ENCODE measurements at places on chromosomes 4 and X. TPM values are rescaled to one million over a fixed set of nuclear protein-coding genes. Genes with fewer than 3 reads are reported as not detected.

Gene EMCN
- not detected for total RNA-seq

Gene AGTR2
- total RNA-seq, result not detected

GRCh38 chrX:30593440-30594200 lies 16.1 kb upstream of the TASL start:
- DNase-seq, result no peak

DNA sequence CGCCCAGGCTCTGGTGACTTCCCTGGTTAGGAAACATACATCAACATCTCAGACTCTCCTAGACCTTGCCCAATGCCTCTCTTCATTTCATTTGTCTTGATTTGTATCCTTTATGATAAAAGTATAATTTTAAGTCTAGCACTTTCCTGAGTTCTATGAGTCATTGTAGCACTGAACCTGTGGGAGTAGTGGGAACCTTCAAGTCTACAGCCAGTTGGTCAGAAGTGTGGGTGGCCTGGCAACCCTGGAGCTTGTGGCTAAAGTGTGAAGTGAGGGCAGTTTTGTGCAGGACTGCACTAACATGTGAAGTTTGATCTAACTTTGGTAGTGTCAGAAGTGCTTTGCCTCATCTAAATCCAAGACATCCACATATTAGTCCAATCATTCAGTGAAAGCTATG lies 259.3 kb upstream of the IGFBP7 start:
- no peak for DNase-seq

GRCh38 chr4:4247696-4248028 lies 361 bp downstream of the TMEM128 start:
- DNase-seq, result no peak

- peak; percentile 64 for DNase-seq
Measured at GRCh38 chr4:151725087-151725486, 35.7 kb downstream of the GATB start.

DNA sequence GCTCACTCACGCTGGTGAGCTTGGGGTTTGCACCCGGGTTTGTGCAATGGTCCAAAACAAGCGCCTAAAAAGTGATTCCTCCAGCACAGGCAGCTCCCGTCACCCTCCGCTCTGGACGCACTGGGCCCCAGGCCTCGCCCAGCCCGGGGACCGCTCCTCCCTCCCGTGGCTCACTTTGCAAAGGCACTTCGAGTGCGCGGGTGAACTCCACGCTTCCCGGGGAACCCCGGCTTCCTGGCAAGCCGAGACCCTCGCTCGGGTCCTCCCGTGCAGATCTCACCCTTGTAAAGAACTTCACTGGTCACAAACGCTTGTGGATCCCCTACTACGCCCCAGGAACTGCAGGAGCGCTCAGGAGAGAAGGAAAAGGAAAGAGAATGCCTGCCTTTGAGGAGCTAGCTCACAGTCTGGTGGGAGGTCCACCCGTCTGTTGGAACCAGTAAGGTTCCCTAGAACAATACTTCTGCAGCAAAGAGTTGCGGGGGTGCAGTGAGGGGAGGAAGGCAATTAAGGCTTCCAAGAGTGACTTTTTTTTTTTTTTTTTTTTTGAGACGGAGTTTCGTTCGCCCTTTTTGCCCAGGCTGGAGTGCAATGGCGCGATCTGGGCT lies at the start of gene CTPS2:
Gene CTPS2 (minus strand): TSS at position 122 of the 608 bp plus-strand sequence. CDS start 9,767 bp downstream, outside the sequence.
- DNase-seq, result peak; percentile 90

- no peak for DNase-seq
Measured at GRCh38 chr4:15990570-15991285, 27.8 kb upstream of the FGFBP2 start.

GRCh38 chrX:17610788-17611187 lies 126.5 kb upstream of the SCML1 start:
- DNase-seq, result no peak

Gene SSX3
- not detected for total RNA-seq

- no peak for DNase-seq
Measured at GRCh38 chrX:119984652-119985051, 41.1 kb upstream of the NKAP start.

Gene FAM9C
- total RNA-seq, result not detected

DNA sequence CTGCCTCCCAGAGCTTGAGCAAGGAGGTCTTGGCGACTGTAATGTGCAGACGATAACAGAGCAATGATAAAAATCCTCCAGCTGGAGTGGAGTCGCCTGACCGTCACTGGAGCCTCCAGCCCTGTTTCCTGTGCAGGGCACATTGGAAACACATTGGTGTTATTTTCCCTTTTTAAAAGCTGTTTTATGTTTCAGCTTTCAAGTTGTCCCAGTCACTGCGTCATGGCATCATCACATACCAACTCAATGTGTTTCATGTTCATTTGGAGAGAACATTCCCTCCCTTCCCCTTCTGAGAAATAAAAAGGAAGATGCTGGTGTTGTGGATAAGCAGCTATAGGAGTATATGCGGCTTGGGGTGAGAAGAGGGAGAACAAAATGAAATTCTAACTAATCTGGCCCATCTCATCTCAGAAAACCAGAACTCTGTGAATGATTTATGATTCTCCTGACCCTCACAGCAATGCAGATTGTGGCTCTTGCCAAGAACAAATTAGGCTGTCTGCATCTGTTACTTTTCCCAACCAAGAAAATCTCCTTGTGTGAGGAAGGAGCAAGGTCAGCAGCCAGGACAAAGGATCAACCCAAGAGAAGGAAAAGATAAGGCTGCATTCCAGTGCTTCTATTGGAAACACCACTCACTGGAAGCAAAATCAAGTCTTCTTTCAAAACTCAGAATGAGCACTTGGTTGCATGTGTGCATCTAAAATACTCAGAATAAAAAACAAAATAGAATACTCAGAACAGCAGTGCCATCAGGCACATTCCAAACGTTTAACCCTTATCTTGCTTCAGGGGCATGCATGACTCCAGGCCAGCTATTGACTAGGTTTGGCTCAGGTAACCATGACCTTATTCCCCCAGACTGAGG lies 134.4 kb downstream of the RASL11B start:
- DNase-seq, result no peak

Gene KLHL5
- 24.6 TPM for total RNA-seq

Gene MAGED4
- total RNA-seq, result 84.0 TPM

GRCh38 chrX:44785652-44786051 lies 58.2 kb upstream of the DUSP21 start:
- no peak for DNase-seq

Gene HHIP
- 1.8 TPM for total RNA-seq

DNA sequence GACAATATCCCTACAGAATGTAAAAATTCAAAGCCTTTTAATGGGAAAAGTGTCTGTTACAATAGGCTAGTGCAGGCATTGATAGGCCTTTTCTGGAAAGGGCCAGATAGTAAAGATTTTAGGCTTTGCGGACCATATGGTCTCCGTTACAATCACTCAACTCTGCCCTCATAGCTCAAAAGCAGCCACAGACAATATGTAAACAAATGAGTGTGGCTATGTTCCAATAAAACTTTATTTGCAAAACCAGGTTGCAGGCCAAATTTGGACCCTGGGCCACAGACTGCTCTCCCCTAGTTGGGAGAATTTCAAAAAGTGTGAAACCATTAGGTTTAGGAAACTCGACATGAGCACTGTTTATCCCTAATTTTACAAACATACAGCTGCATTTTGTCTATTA lies 112.2 kb downstream of the VCX3B start:
- no peak for DNase-seq

DNA sequence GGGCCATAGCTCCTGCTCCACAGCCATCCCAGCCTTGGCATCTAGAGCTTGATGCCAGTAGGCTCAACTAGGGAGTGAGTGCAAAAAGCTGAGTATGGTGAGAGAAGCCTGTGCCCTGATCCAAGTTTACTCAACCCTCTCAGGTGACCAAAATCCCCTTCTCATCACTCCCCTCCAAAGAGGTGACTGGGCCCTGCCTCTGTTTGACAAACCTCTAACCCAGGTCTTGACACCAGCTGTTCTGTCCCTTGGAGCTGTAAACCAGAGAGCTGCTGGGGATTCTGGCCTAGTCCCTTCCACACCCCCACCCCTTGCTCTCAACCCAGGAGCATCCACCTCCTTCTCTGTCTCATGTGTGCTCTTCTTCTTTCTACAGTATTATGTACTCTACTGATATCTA lies 73.5 kb downstream of the MSN start:
- no peak for DNase-seq

- no peak for DNase-seq
Measured at GRCh38 chr4:65167719-65168118, 502.6 kb downstream of the EPHA5 start.

Gene HPSE
- 1.8 TPM for total RNA-seq

GRCh38 chrX:84188320-84188834 lies 378 bp upstream of the RPS6KA6 start:
- DNase-seq, result no peak

Gene SPACA5
- total RNA-seq, result not detected

DNA sequence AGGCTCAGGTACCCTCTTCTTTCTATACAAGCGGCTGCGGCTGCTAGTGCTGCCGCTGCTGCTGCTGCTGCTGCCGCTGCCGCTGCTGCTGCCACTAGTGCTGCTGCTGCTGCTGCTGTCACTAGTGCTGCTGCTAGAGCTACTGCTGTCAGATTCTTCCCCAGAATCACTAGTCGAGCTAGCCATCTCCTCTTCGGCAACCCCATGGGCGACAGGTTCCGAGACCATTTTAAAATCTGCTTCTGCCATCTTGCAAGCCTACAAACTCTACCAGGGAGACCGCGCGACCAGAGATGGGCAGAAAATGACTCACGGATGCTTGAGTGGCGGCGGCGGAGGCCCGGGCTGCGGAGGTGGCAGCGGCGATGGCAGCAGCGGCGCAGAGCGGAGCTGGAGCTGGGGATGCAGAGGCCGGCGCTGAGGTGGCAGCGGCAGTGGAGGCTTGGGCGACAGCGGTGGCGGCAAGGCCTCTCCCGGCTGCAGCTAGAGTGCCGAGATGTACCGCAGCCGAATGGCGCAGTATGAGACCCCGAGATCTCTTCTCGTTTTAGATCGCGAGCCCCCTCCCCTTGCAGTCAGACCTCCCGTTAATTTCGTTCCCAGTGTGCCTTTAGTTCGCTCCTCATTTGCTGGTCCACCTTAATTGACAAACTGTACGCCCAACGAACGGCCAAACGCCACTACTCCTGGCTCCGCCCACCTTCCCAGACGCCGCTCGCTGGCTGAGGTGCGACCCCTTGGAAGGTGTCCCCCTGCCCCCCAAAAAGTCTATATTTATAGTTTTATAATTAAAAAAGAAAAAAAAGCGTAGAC lies at the start of gene NAP1L3:
Gene NAP1L3 (minus strand): TSS at position 523 of the 813 bp plus-strand sequence. CDS start 274 bp downstream, at position 249.
- peak; percentile 95 for DNase-seq

Gene KLF8
- 164 TPM for total RNA-seq

- DNase-seq, result no peak
Measured at GRCh38 chrX:104195013-104195412, 28.8 kb downstream of the FAM199X start.

DNA sequence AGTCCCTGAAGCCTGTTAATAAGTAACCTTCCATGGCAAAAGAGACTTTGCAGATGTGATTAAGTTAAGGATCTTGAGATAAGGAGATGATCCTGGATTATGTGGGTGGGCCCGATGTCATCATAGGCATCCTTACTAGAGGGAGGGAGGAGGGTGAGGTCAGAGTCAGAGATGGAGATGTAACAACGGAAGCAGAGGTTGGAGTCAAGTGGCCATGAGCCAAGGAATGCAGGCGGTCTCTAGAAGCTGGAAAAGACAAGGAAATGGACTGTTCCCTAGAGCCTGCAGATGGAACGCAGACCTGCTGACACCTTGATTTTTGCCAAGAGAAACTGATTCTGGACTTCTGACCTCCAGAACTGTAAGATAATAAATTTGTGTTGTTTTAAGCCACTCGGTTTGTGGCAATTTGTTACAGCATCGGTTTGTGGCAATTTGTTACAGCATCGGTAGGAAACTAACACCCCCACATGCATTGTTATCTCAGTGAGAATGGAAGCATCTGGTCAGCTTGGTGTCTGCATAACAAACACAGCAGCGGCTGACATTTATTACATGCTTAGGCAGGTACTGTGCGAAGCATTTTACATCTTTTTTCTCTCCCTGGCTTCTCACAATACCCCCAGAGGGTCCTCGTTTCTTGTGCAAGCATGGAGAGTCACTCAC lies 55.6 kb downstream of the CLDN34 start:
- no peak for DNase-seq

GRCh38 chr4:150708004-150708403 lies 126.1 kb downstream of the MAB21L2 start:
- DNase-seq, result no peak

Gene GCNA
- 2.1 TPM for total RNA-seq

Gene KCNIP4
- not detected for total RNA-seq

- no peak for DNase-seq
Measured at GRCh38 chrX:20421697-20422096, 155.0 kb upstream of the RPS6KA3 start.

DNA sequence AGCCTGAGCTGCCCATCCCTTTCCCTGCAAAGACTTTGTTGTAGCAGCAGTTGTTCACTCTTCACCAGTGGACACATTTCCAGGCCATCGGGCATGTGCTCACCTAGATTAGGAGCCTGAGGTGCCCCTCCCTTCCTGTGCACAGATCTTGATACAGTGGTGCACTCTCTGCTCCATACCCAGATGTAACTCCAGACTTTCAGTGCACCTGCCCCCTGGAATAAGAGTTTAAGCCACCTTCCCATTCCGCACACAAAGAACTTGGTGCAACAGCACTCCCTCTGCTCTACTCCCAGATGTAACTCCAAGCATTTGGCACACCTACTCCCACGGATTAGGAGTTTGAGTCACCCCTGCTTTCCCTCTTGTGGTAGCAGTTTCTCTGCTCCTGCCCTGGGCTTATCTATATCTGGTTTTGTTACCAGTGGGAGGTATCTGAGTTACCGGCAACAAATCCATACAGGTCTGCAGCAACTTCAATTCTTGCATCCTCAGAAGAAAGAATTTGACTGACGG lies 36.0 kb upstream of the PLK4 start:
- DNase-seq, result no peak

DNA sequence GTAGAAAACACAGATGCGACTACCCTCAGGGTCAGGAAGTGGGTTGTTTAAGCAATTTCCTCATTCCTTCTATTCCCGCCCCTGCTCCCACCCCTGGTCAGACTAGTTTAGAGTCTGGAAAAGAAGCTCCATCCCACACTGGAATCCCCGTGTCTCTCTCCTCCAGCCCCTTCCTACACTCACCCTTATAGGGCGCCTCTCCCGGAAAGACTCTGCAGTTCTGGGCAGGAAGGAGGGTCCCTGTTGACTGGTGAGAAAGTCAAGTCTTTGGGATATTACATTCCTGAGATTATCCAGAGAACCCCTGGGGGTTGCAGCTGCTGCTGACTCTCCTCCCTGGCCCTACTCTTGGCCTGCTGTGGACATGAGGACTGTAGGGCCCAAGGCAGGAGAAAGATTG lies 11.9 kb downstream of the STARD8 start:
- peak; percentile 70 for DNase-seq

All from endodermal cell (in vitro differentiated cells).